ENCODE measurements at places on chromosomes 3 and 15. TPM values are rescaled to one million over a fixed set of nuclear protein-coding genes. Genes with fewer than 3 reads are reported as not detected.

- DNase-seq: no peak
These were observed 77.0 kb downstream of the LRRC3B start for GRCh38 chr3:26699553-26699952.

DNA sequence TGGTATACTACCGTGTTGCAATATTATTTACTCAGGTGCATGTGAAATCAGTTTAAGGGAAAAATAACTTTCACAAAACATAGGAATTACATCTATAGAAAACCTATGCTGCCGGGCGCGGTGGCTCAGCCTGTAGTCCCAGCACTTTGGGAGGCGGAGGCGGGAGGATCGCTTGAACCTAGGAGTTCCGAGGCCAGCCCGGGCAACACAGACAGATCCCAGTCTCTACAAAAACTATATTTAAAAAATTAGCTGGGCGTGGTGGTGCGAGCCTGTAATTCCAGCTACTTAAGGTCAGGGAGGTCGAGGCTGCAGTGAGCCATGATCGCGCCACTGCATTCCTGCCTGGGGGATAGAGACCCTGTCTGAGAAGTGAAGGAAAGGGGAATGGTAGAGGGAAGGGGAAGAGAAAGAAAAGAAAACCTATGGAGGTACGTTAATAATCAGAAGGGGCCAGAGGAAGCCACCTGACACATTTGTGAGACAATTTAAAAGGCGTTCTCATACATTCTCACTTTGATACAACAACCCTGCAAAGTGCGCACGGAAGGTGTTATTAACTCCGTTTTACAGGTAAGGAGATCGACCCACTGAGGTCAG is 456 bp upstream of the TMEM62 start:
- DNase-seq: no peak

DNA sequence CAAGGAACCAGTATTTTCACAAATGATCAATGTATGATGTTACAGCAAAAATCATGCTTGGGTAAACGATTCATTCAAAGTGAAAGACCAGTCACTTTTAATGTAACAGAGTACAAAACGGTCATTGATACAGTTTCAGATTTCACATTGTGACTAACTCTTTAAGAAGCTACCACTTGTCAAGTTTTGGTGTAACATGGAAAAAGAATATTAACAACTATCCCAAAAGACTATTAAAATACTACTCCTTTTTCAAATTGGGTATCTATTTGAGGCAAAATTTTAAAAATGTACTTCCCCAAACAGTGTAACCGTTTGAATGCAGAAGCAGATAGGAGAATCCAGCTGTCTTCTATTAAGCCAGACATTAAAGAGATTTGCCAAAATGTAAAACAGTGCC is 31.7 kb downstream of the AKAP13 start:
- no peak for DNase-seq

- peak; percentile 18 for DNase-seq
These were observed 1.0 kb downstream of the PRKCD start for GRCh38 chr3:53161820-53162671.

The MUC13 gene
- not detected for total RNA-seq

Data from ascending aorta (tissue), 2 donors.